Fibroblast of skin of scalp (primary cell): ENCODE measurements at places on chromosomes 6 and 20.
A peak's percentile ranks its signal among the peaks of the same experiment; 100 is the strongest.

- no peak for DNase-seq
Observed at GRCh38 chr6:118652051-118652615, 742 bp upstream of the CEP85L start.

DNA sequence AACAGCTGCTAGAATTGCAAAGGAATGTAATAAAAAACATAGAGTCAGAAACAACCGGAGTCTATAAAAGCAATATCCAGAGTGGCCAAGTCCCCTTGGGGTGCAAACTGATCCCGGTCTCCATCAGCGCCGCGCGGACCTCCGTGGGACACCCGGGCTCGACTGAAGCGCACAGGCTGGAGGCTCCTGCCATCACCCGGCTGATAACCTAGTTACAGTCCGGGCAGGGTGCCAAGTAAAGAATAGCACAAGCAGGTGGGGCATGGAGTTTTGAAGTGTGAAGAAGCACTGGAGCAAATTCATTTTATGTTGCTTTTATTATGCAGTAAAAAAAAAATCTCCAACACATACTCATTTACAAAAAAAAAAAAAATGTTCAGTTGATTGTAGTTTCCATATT is 205.1 kb upstream of the GMDS start:
- DNase-seq: peak; percentile 27

DNA sequence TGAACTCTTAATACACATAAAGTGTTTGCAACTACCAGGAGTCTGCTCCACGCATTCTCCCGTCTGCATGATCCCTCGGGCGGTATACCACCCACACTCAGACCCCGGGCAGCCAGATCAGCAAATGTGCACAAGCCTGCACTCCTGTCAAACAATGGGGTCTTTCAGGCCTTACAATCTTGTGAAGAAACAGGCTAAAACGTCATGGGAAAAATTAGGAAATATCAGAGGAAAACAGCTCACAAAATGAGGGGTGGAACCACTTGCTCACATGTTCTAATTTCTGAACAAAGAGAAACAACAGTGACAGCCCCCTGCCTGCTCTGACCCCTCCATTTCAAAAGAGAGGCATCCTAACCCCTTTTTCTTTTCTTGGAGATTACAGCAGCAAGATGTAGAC is 69.4 kb downstream of the BACH2 start:
- no peak for DNase-seq

DNA sequence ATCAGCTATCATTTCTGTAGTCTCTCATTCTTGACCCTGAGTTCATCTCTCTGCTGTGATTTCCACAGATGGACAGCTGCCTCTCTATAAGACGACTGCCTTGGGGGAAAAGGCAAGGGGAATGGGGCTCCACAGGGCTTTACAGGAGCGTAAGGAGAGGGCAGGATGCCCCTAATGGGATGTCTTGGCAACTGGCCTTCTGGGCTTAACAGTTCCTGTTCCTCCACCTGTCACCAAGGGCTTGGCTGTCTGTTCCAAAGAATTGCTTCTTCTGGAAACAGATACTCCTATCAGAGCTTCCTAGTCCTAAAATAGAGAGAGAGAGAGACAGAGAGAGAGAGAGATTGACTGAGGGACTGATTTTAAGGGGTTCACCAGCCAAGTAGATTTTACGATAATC is 181.9 kb downstream of the TMEM200A start:
- DNase-seq: no peak

GRCh38 chr6:8269872-8270454 is 165.4 kb downstream of the SLC35B3 start:
- no peak for DNase-seq

DNA sequence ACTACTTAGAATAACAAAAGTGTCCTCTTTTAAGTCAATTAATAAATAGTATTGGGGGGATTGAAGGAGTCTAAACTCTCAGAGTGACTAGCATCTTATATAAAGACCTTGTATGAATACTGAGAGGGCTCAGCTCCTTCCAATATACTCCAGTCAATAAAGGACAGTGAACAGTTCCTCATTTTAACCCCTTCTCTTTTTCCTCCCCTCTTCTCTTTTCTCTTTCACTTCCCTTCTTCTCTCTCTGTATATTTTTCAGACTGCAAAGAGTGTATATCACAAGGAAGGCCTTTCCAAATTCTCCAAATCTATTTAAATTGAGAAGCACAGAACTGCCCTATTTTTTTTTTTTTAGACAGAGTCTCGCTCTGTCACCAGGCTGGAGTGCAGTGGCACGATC is 99.5 kb downstream of the CD164 start:
- DNase-seq: no peak

DNA sequence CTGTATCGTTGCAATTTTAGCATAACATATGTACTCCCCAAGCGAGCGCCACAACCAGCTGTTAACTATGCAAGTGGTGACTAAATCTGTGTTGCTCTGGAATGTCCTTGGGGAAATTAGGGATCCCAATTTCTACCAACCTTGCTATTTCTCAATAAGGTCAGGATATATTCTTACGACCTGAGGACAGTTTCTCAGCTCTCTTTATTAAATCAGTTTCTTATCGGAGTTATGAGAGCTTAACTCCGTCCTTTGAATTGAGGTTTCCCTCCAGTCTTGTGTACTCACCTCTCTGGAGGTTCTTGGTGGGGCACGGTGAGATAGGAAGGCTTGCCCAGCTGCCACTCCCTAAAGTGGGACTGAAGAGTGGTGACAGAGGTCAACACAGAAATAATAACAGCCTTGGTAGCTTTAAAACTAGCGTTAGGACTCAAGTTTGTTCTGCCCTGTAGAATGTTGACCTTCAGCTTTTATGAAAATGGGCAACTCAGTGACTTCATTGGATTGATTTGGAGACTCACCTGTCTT is 694 bp downstream of the MRPS18B start:
- DNase-seq: peak; percentile 24
